CD4-positive, alpha-beta T cell treated with Interleukin-10 for 1 hour (primary cell): ENCODE measurements at places on chromosomes 12 and 14.

GRCh38 chr12:13173012-13173932, 23.3 kb upstream of the EMP1 start:
- DNase-seq: no peak

GRCh38 chr12:83665634-83666218, 979.0 kb downstream of the TMTC2 start:
- DNase-seq: no peak

DNA sequence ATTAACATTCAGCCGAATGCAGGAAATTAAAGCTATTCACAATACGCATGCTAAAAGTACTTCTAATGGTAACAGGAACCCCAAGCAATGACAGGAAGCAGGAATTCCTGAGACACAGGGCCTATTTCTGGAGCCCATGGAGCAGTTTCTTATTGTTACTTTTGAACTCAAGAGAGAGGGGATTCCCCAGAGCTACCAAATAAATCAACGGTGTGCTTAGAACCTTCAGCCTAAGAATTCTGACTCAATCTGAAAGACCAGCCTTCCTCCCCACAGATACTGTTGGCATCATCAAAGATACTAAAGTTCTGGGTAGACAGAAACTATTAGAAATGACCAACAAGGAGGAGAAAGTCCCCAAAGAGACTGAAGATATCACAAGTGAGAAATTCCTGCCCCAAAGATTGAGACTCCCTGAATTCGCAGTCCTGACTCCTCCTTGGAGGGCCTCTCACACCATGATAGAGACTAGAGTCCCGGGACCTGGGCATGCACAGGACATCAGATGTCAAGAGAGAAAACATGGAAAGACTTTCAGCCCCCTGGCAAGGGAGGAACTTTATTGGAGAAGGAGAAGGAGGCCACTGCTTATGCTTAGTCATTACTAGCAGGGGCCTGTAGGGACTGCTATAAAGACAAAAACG, 32.7 kb downstream of the RTRAF start:
- no peak for DNase-seq

DNA sequence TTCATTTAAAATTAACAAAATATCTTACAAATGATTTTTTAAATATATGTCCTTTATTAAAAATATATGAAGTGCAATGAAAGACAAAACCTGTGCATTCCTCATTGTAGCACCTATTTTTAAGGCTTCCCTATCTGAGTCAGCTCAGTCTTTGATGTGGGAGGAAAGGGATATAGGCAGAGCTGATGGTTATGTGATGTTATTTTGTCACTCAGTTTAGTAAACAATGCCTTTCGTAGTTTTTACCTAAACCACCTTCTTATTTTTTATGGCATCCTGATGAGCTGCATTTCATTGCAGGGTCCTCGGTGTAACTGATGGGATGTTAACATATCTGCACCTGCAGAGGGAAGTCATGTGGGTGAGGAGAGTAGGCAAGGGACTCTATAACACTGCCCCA, 58.9 kb upstream of the FRMD6 start:
- DNase-seq: no peak

DNA sequence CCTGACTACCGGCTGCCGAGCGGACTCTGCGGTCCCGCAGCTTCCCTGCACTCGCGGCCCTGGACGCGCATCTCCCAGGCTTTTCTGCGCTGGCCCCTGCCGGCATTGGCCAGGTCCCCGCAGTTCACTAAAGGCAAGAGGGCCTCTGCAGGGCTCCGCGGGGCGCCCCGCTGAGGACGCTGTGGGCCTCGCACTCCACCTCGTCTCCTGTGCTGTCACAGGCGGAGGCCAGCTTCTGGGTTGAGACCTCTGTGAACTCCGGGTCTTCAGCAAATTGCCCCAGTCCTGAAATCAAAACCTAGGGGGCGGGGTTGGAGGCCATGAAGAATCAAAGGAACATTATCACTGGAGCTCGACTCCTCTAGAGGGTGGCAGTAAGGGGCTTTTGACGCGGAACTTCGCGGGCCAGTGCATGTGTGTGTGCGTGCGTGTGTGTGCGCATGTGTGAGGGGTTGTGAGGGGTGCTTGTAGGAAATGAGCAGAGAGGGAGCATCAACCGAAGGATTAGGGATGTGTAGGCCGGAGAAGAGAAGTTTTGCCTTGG, 68.5 kb upstream of the CAPRIN2 start:
- DNase-seq: peak; percentile 15

- peak; percentile 26 for DNase-seq
Observed at GRCh38 chr12:122166422-122167349, 7.3 kb downstream of the IL31 start.

GRCh38 chr12:32847287-32847686, 49.3 kb downstream of the PKP2 start:
- DNase-seq: no peak

- DNase-seq: no peak
Observed at GRCh38 chr12:53625373-53625945, 723 bp downstream of the ATF7 start.

GRCh38 chr12:64635356-64635998, 25.2 kb downstream of the RASSF3 start:
- no peak for DNase-seq

DNA sequence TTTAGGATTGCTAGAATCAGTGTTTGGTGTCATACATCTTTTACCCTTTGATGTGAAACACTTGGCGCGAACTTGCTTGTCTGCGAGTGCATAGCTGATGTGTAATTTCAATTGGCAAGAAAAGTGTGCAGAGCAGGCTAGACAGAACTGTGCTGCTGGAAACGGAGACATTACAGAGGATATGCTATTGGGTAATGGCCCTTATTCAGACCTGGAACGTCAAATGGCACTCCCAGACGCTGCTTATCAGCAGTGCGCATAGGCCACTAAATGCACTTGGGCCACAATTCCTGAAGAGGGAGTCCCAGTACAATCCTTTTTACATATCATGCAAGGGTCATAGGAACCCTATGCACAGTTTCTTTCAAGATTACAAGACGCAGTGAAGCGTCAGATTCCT, 15.7 kb upstream of the SLC10A1 start:
- no peak for DNase-seq

GRCh38 chr12:66899588-66899987, 220.7 kb upstream of the GRIP1 start:
- no peak for DNase-seq

- no peak for DNase-seq
Observed at GRCh38 chr14:35138585-35138984, 16.2 kb downstream of the PRORP start.

- no peak for DNase-seq
Observed at GRCh38 chr14:47332106-47332505, 343.3 kb downstream of the MDGA2 start.

GRCh38 chr12:57632958-57633840, at the start of gene B4GALNT1:
B4GALNT1 (minus strand) TSS chr12:57633201; CDS start chr12:57632132, 1,069 bp downstream.
- DNase-seq: peak; percentile 68

GRCh38 chr12:102869571-102869970, 47.5 kb downstream of the PAH start:
- DNase-seq: no peak

GRCh38 chr14:78959674-78960264, 789.6 kb downstream of the NRXN3 start:
- DNase-seq: peak; percentile 41
